Stimulated activated CD4-positive, alpha-beta T cell treated with anti-CD3 and anti-CD28 coated beads, TNF-alpha, amount 100 ng/mL, for 48 hours (primary cell): ENCODE measurements at places on chromosomes 4 and X.

DNA sequence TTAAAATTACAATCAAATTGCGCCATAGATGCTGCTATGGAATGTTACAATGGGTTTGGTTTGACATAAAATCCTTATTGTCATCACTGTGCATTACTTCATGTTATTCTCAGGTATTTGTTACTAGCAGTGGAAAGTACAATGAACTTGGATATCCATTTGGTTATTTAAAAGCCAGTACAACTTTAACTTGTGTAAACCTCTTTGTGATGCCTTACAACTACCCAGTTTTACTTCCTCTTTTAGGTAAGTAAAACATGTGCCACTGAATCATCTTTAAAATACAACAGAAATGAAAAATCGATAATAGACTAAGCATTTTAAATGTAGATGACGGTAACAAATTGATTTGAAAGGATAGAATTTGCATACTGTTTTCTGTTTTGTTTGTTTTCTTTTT, 35.6 kb downstream of the INTS6L start:
- DNase-seq: no peak

DNA sequence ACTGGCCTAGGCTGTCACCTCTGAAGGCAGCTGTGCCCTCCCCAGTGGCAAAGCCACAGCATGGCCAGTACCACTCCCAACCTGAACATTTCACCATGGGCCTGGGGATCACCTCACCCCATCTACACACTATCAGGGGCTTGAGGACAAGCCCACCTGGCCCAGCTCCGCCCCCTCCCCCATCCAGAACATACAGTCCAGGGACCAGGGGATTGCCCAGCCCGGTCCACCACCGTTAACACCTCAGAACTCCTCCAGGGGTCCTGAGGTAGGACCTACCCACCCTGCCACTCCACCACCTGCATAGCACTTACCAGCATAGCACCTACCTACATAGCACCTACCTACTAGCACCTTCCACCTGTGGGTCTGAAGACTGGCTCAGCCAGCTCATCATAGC, 179.8 kb downstream of the EDA start:
- no peak for DNase-seq

DNA sequence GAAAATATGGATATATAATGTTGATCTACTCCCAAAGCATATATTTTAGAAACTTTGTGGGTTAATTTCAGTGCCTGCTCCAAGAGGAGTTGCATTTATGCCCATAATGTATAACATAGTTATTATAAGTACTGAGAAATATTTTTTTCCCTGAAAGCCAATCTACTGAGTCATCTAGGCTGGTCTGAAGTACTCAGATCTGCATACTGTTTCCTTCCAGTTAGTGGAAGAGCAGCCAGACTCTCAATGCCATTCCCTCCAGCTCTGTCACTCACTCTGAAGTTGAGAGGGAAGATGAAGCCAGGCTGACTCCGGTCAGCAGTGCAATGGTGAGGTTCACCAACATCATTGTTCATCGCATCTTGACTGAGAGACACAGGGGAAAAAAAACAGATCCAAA, 505.1 kb downstream of the PPARGC1A start:
- no peak for DNase-seq

DNA sequence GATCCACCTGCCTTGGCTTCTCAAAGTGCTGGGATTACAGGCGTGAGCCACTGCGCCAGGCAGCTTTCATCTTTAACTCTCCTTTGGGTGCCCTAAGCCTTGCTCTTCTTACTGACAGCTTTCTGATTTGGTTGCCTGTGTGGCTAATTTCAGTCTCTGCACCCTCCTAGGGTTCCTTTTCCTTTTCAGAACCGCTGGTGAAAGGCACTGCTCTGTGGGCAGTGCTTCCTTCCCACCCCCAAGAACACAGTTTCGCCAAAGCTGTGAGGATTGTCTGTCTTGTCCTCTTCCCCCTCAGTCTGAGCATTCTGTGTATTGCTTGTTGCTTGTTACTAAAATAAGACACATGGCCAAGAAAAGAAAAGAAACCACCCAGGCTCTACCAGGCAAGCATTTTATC, 101.4 kb upstream of the FRMPD3 start:
- no peak for DNase-seq

GRCh38 chr4:182048871-182049270, 194.3 kb upstream of the TENM3 start:
- DNase-seq: no peak

DNA sequence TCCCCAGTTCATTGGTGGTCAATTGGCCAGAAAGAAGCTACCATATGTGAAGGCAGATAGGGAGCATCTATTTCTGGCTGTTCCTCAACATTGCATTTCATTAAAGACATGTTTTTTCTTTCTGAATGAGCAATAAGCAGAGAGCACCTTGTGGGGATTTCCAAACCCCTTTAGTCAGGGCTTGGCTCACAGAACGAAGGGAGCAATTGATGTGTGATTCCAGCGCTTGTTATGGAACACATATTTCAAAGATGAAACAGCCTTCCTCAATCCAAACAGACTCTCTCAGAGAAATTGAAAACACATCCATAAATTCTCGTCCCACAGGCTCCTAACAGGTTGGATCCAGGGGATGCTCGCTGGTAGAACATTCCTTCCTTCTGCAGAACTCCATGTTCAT, 84.1 kb downstream of the CLCN4 start:
- no peak for DNase-seq

DNA sequence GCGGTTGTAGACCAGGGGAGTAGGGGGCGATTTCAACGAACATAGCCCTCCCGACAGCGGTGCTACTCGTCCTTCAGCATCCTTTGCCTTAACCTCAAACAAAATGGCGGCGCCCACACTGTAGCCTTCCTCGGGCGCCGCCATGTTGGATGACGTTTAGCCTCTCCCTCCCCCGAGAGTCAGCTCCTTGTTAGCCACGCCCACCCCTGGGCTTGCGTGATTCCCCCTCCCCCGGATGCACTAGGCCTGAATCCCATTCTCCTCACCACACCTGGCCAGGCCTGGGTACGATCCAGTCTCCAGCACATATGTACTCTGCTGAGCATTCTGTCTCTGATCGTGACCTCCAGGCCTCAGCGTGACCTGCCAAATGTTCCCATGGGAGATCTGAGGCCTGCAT, 49.0 kb upstream of the ZNF157 start:
- DNase-seq: no peak

DNA sequence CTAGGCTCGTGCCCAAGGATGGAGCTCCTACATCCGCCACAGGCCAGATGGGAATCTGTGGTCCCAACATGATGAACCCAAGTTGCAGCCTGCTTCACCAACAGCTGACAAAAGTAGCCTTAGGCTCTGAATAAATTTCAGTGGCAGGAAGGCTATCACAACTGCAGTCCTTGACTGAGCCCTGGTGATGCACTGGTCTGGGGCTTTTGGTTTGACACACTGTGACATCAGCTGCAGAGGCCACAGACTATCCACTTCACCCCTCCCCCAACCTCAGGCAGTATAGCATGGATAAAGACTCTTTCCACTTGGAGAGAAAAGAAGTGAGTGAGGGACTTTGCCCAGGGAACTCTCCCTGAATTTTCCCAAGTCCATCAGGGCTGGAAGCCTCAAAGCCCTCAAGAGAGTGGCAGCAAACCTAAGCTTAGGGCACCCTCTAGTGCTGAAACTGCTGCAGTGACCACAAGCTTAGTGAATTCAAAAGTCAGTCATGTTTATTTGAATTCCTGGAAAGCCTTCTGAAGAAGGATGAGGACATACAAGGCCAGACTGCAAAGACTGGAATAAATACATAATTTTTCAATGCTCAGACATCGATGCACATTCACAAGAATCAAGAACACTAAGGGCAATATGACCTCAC, 135.0 kb upstream of the TENT5D start:
- DNase-seq: no peak

GRCh38 chr4:152539556-152540292, 3.8 kb upstream of the FBXW7 start:
- no peak for DNase-seq

- no peak for DNase-seq
These were observed 877 bp downstream of the GPRASP1 start for GRCh38 chrX:102652031-102652688.

DNA sequence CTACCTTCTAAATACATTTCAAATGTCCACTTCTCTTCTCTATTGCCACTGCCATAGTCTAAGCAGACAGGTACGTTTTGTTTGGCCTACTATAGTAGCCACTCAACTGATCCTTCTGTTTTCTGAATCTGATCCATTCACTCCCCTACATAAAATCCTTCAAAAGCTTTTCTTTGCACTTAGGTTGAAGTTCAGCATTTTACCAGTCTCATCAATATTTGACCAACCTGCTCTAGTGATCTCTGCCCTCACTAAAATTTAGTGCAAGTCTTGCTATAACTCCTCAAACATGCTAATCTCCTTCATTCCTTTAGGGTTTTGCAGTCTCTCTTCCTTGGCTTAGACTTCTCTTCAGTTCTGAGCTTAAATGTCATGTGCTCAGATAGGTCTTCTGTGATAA, 33.4 kb downstream of the EGF start:
- no peak for DNase-seq

DNA sequence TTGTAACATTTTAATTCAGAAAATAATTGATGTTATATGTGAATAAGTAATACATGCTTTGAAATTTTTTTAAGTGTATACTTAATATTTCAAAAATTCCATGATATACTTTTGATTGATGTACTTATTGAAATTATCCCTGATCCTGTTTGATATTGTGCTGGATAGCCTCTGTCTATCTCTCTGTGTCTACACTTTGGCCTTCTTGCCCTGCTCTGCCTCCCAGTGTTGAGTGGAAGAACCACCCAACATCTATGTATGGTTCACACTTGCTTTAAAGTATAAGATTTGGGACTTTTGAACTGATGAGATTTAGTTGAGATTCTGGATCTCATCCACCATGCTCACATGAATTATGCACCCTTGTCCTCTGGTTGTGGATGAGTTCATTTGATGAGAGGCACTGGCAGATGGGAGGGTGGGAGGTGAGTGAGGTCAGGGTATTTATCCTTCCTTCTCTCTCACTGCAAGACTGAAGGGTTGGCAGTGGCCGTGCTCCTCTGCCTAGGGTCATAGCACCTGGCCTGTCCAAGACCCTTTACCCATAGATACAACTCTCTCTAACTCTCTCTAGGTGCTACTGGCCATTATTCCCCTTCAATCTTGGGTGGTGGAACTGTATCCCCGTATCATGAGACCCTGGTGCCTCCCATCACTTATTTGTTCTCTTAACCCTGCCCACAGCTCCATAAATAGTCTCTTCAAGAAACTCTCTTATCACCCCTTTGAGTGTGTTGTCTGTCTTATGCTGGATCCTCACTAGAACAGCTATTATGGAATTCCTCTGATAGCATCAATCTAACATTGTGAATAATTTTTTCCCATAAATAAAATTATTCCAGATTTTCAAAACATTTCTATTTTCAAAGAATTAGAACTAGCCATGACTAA, 75.2 kb downstream of the CORIN start:
- no peak for DNase-seq

DNA sequence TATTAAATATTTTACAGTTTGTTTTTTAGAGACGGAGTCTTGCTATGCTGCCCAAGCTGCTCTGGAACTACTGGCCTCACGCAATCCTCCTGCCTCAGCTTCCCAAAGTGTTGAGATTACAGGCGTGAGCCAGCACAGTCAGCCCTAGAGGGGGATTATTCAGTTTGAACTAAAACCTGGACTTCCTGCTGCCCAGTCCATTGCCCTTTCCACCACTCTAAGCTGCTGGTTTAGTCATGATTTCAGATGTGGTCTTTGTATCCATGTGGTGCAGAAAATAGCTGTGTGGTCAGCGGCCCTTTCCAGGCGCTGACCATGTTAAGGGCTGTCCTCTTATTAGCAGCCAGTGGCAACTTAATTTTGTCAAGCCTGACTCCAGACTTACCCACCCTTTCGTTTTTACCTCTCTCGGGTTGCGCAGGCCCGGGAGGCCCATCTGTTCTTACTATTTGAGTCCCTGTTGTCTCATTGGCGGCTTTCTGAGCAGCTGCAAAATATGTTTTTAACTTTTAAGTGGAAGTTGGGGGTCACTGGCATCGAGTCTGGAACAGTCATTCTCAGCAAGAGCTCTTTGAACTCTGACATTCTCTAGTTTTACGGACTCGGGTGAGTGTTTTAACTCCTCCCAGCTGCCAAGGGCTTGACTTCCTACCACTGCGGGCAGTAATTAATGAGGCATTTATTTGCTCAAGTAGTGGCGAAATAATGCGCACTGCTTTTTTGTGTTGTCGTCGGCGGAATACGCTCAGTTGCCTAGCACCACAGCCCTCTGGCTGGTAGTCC, 773 bp upstream of the VMA21 start:
- peak; percentile 11 for DNase-seq

- no peak for DNase-seq
These were observed 10.6 kb upstream of the SLC2A9 start for GRCh38 chr4:10031668-10032590.

DNA sequence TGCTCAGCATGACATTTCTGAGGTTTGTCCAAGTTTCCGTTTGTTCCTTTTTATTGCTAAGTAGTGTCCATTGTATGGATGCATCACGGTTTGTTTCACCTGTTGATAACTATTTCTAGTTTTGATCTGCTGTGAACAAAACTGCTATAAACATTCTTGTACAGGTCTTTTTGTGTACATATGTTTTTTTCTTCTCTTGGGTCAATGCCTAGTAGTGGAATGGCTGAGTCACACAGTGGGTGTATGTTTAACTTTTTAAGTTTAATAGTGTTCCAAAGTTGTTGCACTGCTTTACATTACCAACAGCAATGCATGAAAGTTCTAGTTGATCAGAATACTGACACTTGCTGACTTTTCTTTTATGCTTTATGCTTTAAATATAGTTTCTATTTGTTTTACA, 76.7 kb downstream of the MAOB start:
- DNase-seq: no peak

- no peak for DNase-seq
These were observed 57.2 kb upstream of the BEX4 start for GRCh38 chrX:103157496-103158316.

- no peak for DNase-seq
These were observed 2143.5 kb upstream of the AGA start for GRCh38 chr4:179585761-179586160.

- DNase-seq: no peak
These were observed 1.2 kb downstream of the SULT1B1 start for GRCh38 chr4:69759189-69759604.

DNA sequence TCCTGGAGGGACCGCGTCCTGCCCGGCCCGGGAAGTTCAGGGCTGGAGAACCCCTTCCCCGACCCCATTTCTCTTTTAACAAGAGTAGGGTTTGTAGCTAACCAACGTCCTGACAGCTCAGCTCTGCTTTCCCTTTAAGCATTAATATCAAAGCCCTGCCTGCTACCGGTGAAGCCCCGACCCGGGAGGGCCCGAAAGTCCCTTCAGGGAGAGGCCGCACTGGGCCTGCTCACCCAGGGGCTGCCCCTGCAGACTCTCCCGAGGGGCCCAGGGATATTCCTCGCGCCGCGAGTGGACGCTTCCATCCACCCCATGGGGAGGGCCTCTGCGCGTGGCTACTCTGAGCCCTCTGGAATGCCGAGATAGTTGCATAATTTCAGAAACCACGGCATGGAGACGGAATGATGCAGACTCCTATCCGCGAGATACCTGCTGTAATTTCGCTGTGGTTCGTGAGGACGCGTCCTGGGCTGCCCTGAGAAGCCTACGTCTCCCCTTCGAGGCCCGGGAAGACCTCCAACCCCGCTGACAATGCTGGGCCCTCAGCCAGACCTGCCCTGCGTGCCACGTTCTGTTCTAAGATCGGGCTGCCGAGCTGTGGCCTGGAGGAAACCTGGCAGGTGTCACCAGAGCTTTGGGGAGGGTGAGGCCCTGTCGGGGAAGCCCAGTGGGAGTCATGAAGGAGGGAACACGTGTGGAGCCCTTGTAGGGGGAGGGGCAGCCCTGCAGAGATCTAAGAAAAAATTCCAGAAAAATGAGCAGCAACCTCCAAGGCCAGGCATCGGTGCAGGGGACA, 999 bp upstream of the CTBP1 start:
- peak; percentile 44 for DNase-seq
